HCT116 (cell line): ENCODE measurements at places on chromosomes 4 and X. TPM values are rescaled to one million over a fixed set of nuclear protein-coding genes. Genes with fewer than 3 reads are reported as not detected.

DNA sequence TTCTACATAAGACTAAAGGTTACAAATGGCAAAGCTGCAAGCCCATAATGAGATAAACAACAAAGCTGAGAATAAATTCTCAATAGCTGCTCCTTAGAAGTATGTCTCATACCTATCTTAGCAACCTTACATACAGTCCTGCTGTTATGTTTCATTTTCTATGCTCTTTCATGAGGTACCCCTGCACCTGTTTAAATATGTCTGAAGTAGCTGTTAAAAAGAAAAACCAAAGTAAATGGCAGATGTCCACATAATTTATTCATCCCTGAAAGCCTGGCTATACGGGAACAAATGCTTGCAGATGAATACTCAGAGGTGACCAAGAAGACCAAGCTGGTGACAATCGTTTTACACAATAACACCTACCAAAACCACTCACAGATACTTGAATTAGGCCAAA, 22.5 kb downstream of the PPA2 start:
- H3K36me3 ChIP-seq: peaks cover 9% of the 10 kb centered on the region; the same call in 1 of the 2 replicates
- no peak overlapping the region for H3K27ac ChIP-seq
- H3K4me1 ChIP-seq: no peaks in the 10 kb centered on the region
- no peaks in the 10 kb centered on the region for H3K27me3 ChIP-seq
- DNase-seq: no peak

DNA sequence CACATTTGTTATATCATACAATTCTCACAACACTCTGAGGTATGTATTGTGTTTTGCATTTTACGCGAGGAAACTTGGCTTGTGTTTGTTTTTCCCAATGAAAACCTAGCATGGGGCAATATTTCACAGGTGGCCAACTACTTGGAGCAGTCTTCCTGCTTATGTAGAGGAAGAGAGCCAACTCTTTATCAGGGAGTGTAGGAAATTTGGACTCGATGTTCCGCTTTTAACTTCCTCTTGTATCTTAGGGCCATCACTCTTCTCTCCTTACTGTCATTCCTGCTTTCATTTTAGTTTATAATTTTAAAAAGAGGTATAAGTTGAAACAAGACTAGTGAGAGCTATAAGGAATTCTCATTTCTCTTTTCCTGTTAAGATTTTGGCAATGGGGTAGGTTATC, 107.7 kb upstream of the RPS6KA3 start:
- no peak overlapping the region for H3K27ac ChIP-seq
- no peaks in the 10 kb centered on the region for H3K36me3 ChIP-seq
- no peaks in the 10 kb centered on the region for H3K4me1 ChIP-seq
- DNase-seq: no peak
- H3K27me3 ChIP-seq: no peaks in the 10 kb centered on the region
- no peak overlapping the region for H3K4me3 ChIP-seq

DNA sequence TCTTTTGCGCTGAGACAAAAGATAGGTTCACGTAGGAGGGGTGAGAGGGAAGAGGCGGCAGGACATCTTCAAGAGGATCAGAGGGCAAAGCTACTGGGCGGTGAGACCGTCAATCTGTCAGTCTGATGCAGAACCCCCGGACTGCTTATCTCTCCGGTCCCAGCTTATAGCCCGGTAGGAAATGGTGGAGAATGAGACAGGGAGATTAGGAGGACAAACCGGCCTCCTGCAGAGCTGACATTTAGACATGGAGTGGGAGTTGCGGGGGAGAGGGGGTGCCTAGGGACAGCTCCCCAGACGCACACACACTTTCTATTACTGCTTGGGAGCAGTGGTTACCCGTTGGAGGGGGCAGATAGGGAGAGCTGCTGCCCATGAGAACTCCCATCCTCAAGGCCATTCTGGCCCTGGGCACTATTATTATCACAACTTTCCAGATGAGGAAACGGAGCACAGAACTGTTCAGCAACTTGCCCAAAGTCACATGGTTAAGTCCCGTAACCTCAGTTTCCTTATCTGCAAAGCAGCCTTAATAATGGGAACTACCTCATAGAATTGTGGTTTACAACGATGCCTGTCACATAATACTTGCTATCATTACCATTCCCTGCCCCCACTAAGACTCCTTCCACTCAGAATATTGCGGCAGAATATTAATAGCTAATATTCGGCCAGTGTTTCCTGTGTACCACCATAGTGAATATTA, 1.1 kb upstream of the HDAC6 start:
- peak overlapping the region; percentile 76 for H3K27ac ChIP-seq
- DNase-seq: no peak
- H3K27me3 ChIP-seq: no peaks in the 10 kb centered on the region

DNA sequence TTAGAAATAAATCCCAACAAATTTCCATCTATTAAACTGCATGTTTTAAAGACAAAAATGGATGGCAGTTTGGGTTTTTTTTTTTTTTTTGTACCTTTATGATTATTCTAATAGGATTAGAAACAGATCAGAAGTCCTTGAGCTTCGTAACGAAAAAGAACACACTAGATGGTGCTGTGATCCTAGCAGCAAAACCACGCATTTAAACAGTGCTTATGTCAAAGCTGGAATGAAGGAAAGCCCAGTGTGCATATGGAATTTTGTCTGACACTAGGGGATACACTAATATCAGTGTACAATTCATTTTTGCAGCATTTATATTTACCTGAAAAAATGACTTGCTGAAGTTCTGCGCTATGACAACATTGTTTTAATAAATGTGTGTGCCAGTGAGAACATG, 229.1 kb downstream of the VEGFC start:
- H3K4me1 ChIP-seq: no peaks in the 10 kb centered on the region
- H3K27ac ChIP-seq: no peak overlapping the region
- no peak overlapping the region for H3K4me3 ChIP-seq
- H3K36me3 ChIP-seq: no peaks in the 10 kb centered on the region
- DNase-seq: no peak
- no peaks in the 10 kb centered on the region for H3K27me3 ChIP-seq

DNA sequence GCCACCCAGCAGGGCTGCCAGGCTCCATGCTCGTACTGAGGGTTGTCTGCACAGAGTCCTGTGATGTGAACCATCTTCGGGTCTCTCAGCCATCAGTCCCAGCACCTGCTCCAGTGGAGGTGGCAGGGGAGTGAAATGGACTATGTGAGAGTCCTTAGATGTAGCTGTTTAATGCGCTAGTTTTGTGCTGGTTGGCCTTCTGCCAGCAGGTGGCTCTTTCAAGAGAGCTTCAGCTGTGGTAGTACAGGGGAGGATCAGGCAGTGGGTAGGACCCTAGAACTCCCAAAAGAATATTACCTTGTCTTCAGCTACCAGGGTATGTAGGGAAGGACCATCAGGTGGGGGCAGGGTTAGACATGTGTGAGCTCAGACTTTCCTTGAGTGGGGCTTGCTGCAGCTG, 1066.0 kb downstream of the GLUD2 start:
- H3K4me1 ChIP-seq: no peaks in the 10 kb centered on the region
- no peak overlapping the region for H3K27ac ChIP-seq
- DNase-seq: no peak
- H3K4me3 ChIP-seq: no peak overlapping the region

GRCh38 chr4:118810991-118811764, 24.7 kb downstream of the SEC24D start:
- no peaks in the 10 kb centered on the region for H3K27me3 ChIP-seq
- peaks cover 8% of the 10 kb centered on the region for H3K36me3 ChIP-seq
- no peak for DNase-seq
- no peaks in the 10 kb centered on the region for H3K4me1 ChIP-seq
- no peak overlapping the region for H3K4me3 ChIP-seq

GRCh38 chrX:136227948-136228838, 23.0 kb downstream of the MAP7D3 start:
- H3K27me3 ChIP-seq: no peaks in the 10 kb centered on the region
- no peaks in the 10 kb centered on the region for H3K4me1 ChIP-seq
- H3K27ac ChIP-seq: no peak overlapping the region

DNA sequence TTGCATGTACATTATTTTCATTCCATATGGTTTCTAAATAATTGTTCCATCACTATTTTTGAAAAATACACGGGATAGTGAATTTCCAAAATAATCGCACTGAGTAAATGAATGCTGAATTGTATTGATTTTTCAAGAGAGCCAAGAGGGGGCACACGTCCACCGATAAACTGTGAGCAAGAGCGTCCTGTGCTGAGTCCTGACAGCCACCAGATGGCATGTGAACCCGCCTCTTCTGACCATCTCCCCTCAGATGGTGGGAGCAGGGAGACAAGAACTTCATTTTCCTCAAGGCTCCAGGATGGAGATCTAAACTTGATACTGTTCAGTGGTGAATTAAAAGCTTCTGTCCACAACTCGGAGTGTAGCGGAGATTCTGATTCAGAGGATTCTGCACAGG, 30.6 kb upstream of the IL9R start:
- H3K4me3 ChIP-seq: no peak overlapping the region
- H3K27ac ChIP-seq: no peak overlapping the region
- no peaks in the 10 kb centered on the region for H3K36me3 ChIP-seq
- no peaks in the 10 kb centered on the region for H3K4me1 ChIP-seq

- H3K4me3 ChIP-seq: peak overlapping the region; percentile 6; the same call in 1 of the 2 replicates
- peak overlapping the region; percentile 26 for H3K27ac ChIP-seq
- peak; percentile 27 for DNase-seq
- no peaks in the 10 kb centered on the region for H3K36me3 ChIP-seq
- peaks cover 46% of the 10 kb centered on the region for H3K4me1 ChIP-seq
Measured at GRCh38 chr4:140296335-140297220, 76.9 kb upstream of the SCOC start.

DNA sequence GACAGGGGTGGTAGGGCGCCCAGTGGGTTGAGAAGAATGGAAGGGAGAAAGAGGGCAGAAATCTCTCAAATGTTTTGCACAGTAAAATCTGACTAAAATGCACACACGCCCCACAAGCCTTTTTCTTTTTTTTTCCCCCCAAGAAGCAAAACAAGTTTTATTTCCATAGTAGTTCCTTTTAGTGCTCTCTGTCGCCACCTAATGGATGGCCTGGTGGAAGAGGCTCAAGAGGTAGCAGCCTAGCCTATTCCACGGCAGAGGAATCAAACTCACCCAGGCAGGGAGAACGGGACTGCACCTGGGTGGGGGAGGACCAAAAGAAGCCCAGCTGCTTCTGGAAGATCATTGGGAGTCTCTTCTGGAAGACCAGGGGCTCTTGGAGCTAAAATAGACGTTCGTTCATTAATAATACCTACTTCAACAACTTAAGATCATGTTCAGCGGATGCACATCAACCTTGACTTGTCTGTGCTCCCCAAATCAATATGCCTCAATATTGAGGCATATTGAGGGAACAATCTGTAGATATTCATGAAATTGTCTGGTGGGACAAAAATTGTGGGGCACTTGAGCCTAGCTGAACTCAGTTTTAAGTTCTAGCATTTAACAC, 31.6 kb upstream of the IRAK1 start:
- DNase-seq: peak; percentile 3
- no peak overlapping the region for H3K27ac ChIP-seq
- H3K4me3 ChIP-seq: no peak overlapping the region
- H3K4me1 ChIP-seq: no peaks in the 10 kb centered on the region
- H3K36me3 ChIP-seq: no peaks in the 10 kb centered on the region

DNA sequence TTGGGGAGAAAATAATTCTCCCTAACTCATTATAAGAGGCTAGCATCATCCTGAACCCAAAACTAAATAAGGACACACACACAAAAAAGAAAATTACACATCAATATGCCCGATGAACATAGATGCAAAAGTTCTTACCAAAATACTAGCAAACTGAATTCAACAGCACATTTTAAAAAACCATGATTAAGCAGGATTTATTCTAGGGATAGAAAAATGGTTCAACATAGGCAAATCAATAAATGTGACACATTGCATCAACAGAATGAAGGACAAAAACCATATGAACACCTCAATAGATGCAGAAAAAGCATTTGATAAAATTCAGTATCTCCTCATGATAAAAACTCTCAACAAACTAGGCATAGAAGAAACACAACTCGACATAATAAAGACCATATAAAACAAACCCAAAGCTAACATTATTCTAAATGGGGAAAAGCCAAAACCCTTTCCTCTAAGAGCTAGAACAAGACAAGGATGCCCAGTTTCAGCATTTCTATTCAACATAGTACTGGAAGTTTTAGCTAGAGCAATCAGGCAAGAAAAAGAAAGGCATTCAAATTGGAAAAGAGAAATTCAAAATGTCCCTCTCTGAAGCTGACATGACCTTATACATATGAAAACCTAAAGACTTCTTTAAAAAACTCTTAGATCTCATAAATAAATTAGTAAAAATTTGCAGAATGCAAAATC, 200.9 kb downstream of the NKX6-1 start:
- H3K27ac ChIP-seq: no peak overlapping the region
- H3K27me3 ChIP-seq: no peaks in the 10 kb centered on the region
- H3K36me3 ChIP-seq: no peaks in the 10 kb centered on the region
- no peak overlapping the region for H3K4me3 ChIP-seq
- H3K4me1 ChIP-seq: no peaks in the 10 kb centered on the region
- DNase-seq: no peak

GRCh38 chrX:154412468-154412867, 1.1 kb downstream of the TAFAZZIN start:
- H3K4me3 ChIP-seq: peak overlapping the region; percentile 54
- H3K4me1 ChIP-seq: peaks cover 15% of the 10 kb centered on the region
- no peak for DNase-seq
- H3K36me3 ChIP-seq: no peaks in the 10 kb centered on the region
- no peaks in the 10 kb centered on the region for H3K27me3 ChIP-seq

DNA sequence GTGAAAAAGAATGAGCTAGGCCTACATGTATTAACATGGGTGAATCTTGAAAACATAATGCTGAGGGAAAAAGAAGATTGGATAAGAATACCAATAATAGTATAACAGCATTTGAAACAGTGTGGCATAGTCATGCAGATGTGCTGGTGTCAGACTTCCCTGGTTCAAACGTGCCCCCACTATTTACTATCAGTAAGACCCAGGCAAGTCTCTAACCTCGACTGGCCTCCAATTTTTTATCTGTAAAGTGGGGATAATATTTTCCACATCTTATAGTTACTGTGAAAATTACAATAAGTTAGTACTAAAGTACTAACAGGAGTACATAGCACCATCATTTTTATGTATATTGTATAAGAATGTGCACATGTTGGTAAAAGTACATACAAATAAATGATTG, 17.0 kb upstream of the SLAIN2 start:
- DNase-seq: no peak
- H3K4me3 ChIP-seq: no peak overlapping the region
- H3K36me3 ChIP-seq: no peaks in the 10 kb centered on the region
- no peaks in the 10 kb centered on the region for H3K4me1 ChIP-seq
- H3K27me3 ChIP-seq: no peaks in the 10 kb centered on the region
- H3K27ac ChIP-seq: no peak overlapping the region

- no peaks in the 10 kb centered on the region for H3K27me3 ChIP-seq
- H3K27ac ChIP-seq: no peak overlapping the region
- H3K36me3 ChIP-seq: no peaks in the 10 kb centered on the region
- H3K4me1 ChIP-seq: no peaks in the 10 kb centered on the region
- DNase-seq: no peak
Measured at GRCh38 chr4:73864365-73864764, 4.8 kb upstream of the CXCL1 start.

GRCh38 chrX:150213481-150214030, 149.6 kb upstream of the MAMLD1 start:
- H3K27ac ChIP-seq: no peak overlapping the region
- no peak overlapping the region for H3K4me3 ChIP-seq
- no peaks in the 10 kb centered on the region for H3K27me3 ChIP-seq
- no peaks in the 10 kb centered on the region for H3K36me3 ChIP-seq

Gene VCX
- total RNA-seq: not detected

Gene GPAT3
- 36.7 TPM for total RNA-seq

Gene PAGE2B
- not detected for total RNA-seq

Gene GPR82
- not detected for total RNA-seq

Gene SPARCL1
- total RNA-seq: 0.96 TPM
